Activated T-cell treated with anti-CD3 and anti-CD28 coated beads, Interleukin-2, amount 50 U/mL, for 72 hours (primary cell): ENCODE measurements at places on chromosomes 7 and 10.
A peak's percentile ranks its signal among the peaks of the same experiment; 100 is the strongest.

DNA sequence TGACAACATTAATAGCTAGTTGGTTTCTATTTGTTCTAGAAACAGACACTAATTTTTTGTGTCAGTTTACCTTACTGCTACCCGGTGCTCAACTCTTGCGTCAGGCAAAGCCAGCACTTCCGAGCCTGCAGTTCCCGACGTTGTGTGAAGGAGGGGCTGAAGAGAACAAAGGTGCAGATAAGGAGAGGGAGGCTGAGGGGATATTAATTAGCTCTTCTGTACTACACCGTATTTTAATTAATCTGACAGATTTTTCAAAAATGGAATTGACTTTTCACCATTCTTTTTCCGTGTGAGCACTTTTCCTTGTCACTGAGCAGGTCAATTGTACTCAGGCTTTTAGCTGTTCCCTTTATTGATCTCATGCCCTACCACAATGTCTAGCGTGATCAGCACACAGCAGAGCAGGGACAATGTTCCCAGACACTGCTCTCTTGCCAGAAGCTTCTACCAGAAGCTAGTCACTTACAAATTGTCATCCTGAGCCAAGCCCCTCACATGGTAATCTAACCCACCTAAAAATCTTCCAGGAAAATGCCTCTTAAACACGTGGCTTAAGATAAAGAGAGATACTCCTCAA, 650.5 kb upstream of the MKI67 start:
- DNase-seq, result no peak

DNA sequence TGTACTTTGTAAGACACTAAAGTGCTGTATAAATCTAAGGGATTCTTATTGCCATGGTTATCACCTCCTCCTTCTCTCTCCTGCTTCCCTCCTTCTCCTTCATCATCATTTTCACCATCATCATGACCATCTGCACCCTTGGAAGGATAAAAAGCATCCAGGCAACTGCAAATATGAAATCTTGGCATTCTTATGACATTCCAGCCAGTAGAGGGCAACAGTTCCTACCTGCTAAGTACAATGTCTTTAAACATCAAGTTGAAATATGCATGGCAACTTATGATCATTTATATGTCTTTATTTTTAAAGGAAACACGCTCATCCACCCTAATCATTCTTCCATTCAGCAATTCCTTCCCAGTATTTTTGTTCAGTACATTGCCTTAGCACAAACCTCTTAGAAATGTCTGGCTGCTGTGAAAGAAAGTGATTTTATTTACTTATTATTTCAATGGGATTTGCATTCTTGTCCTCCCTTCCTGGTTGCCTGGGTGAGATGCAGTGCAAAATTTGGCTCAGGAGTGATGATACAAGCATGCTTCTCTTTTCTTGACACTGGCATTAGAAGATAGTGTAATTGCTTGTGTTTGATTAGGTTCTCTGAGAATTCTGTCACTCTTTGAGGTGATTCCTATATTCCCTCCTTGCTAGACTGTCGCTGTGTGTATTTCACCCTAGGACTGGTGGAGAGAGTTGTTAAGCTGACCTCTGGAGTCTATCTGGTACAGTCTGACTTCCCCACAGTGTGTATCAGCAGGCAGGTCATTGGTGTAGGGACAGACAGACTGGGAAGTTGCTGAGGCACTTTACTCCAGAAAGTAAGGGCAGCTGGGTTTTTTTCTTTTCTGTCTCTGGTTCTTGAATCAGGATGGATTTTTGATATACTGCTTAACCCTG, 188.5 kb upstream of the BMPER start:
- DNase-seq, result no peak

DNA sequence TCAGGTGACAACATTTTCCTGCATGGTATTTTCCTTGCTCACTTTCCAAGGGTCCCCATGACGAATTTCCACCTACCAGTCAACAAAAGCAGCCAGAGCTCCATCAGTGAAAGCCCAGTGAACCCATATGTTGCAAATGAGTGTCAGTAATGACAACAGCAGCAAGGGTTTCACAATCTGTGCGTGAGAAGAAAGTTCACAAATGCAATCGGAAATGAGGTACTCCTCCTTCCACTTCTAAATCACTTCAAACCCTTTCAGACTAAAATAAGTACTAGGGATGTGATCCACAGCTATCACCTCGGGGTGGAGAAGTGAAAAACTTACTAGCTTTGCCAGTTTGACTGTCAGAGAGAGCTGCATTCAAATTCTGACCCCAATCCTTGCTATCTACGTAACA, 55.6 kb upstream of the BET1 start:
- DNase-seq, result peak; percentile 10

DNA sequence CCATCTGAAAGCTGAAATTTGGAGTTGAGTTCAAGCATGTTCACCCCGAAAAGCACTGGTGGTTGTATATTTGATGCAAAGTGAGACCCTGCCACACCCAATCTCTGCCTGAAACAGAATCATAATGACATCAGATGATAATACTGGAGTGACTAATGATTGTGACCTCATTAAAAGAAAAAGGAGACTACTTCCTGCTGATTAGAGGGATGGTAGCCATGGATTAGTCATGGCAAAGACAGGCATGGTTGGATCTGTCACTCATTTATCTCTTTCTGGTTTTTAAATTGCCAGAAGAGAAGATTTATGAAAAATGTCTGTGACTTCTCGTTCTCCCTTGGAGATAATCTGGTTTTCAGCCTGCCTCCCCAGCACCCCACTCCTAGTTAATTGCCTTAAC, 101.2 kb downstream of the BAMBI start:
- no peak for DNase-seq

GRCh38 chr10:11379771-11380170, 231.7 kb downstream of the USP6NL start:
- DNase-seq, result no peak

- DNase-seq, result no peak
Measured at GRCh38 chr7:106448992-106449859, 164.4 kb upstream of the NAMPT start.

DNA sequence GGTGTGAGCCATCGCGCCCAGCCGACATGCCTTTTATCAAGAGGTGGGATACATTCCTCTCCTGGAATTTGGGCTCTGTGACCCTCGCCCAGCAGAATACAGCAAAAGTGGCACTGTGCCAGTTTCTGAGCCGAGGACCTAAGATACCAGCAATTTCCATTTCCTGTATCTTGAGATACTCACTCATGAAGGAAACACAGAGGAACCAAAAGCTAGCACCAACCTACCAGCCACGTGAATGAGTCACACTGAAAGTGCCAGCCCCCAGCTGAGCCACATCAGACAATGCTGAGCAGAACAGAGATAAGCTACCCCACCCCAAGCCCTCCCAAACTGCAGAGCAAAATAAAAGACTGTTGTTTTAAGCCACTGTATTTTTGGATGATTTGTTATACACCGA, 56.3 kb downstream of the CACUL1 start:
- DNase-seq, result peak; percentile 88

- DNase-seq, result no peak
Measured at GRCh38 chr7:42739638-42740037, 172.2 kb downstream of the C7orf25 start.

DNA sequence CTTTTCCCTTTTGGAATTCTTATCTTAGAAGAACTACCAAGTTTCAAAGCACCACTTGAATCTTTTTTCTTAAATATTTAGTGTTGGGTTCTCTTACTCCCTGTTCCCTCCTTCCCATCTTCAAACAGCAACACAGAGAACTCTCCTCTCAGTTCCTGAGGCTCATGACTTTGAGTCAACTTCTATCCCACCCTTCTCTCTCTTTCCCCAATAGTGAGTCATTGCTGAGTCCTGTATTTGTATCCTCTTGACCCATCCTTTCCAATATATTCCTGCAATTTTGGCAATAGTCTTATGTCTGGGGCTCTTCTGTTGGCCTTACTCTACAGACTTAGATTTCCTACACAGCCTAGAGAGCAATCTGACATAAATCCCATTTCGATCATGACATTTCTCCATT, 20.8 kb upstream of the JCAD start:
- DNase-seq, result no peak

DNA sequence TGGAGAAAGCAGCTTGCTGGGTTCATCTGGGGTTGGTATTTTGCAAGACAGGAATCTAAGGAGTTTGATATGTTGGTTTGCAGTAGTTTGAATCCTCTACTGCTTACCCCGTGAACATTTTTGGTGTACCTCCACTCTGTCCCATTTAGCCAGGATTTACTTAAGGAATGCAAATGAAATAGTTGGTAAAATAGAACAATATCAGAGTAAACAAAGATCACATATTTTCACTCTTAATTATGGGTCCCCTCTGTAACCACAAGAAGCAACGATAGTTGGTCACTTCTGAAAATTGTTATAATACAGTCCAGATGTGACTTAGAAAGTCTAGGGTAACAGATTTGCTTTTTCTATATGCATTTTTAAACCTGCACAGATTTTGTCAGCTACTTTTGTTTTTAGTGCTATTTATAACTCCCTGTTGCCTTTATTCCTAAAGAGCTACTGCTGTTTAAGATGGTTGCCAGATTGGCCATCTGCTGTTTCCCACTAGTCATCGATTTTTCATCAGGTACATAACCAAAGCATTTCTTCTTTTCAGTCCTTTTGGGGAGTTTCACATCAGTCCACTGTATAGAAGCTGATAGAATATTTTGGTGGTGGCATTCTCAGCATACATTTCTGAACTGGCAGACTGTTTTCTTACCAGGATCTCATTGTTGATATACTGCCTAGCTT, 37.6 kb downstream of the MAPK8 start:
- DNase-seq, result no peak

- DNase-seq, result no peak
Measured at GRCh38 chr10:104139221-104139620, 17.2 kb downstream of the SFR1 start.

- no peak for DNase-seq
Measured at GRCh38 chr7:119377861-119378260, 895.1 kb upstream of the KCND2 start.

DNA sequence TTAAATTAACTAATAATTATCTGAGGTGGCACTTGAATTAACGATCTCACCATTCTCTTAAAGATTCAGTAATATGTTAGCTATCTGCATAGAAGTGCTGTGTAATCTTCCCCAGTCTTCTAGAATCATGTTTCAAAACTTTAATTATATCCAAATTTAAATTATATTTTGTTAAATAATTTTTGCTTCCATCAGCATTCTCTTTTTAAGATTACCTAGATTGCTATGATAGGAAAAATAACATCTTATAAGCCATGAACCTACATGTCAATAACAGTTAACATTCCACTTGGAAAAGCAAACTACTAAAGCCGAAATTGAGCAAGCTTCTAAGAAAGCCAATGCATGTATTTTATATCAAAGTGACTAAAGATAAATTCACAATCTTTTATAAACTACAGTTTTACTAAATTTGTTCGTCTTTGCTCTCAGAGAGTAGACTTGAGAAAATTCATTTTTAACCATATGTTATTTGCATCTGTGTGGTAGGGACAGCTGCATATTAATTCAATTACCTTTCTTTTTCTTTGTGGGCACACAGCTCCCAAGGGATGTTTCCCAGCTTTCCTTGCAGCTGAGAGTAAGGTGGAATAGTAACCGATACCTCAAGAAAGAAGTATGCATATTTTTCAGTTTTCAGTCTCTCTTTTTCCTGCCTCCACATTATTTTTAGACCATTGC, 105.4 kb upstream of the ABCB5 start:
- DNase-seq, result no peak

DNA sequence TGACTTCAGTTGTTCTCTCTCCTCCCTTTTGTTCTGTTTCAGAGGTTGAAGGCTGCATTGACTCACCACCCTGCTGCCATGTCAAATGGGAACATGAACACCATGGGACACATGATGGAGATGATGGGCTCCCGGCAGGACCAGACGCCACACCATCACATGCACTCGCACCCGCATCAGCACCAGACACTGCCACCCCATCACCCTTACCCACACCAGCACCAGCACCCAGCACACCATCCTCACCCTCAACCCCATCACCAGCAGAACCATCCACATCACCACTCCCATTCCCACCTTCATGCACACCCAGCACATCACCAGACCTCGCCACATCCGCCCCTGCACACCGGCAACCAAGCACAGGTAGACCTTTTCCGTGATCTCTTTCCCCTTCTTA, 154.0 kb downstream of the TRIL start:
- DNase-seq, result no peak

DNA sequence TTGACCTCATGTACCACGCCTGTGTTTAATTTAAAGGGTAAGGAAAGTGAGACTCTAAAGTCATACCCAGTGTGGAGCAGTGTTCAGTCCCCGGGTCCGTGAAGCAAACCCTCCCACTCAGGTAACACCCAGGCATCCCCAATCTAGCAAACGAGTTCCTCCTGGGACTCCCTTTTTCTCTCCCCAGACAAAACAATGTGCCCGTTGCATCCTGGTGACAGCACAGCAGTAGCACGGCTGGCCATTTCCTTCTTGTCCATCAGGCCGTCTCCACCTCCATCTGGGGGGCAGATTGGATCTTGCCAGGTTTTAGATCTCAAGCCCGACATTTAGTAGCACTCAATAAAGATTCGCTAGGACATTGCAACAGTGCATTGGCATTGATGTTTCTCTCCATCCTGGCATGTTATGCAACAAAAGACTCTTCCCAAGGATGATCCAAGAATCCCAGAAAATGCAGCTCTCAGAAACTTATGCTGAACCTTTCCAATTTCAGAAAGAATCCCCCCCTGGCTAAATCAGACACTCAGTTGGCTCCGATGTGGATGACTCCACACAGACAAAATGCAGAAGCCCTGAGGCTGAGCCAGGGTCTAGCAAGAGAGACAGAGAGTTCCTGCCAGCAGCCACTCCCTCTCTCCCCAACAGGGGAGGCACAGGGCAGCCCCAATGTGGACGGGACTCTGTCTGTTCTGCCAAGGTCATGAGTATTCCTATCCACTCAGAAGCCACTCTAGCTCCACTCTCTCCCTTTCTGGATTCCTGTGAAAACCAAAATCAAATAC, 274.5 kb upstream of the MGMT start:
- no peak for DNase-seq

DNA sequence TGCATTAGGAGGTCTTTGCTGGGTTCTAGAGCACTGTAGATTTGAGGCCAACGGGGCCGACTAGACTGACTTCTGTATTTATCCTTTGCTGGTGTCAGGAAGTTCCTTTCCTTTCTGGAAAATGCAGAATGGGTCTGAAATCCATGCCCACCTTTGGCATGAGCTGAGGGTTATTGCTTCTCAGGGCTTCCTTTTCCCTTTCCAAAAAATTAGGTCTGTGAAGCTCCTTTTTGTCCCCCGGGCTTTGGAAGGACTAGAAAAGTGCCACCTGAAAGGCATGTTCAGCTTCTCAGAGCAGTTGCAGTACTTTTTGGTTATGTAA, 675 bp downstream of the IL6 start:
- no peak for DNase-seq

DNA sequence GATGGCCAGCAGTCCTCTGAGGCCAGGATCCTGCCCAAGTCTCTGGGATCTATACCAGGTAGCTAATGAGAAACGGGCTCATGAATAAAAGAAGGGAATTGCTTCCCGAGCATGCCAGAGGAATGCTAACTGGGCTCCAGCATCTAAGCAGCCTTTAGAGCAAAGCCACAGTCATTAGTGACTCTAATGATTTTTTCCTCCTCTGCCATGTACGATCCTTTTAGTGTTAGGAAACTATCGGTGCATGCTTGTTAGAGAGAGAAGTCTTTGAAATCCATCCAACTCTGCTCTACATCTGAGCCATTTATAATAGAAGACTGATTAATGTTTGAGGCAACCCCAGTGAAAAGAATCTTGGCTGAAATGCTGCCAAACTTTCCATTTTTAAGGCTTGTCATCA, 124.9 kb upstream of the TCERG1L start:
- no peak for DNase-seq

GRCh38 chr7:155244675-155245074, 53.0 kb upstream of the INSIG1 start:
- no peak for DNase-seq
